ENCODE measurements at places on chromosomes 6 and 20. TPM values are rescaled to one million over a fixed set of nuclear protein-coding genes. Genes with fewer than 3 reads are reported as not detected.

Gene SUMO4
- total RNA-seq = 9.5 TPM

Gene EPB41L1
- 1.3 TPM for total RNA-seq

Gene FUT9
- not detected for total RNA-seq

Gene PLN
- not detected for total RNA-seq

Gene SLCO4A1
- 79.2 TPM for total RNA-seq

Gene TRIM10
- not detected for total RNA-seq

Gene BTN1A1
- total RNA-seq = 0.74 TPM

Gene ISM1
- not detected for total RNA-seq

Gene NECAB3
- 19.3 TPM for total RNA-seq

Gene FLRT3
- total RNA-seq = not detected

DNA sequence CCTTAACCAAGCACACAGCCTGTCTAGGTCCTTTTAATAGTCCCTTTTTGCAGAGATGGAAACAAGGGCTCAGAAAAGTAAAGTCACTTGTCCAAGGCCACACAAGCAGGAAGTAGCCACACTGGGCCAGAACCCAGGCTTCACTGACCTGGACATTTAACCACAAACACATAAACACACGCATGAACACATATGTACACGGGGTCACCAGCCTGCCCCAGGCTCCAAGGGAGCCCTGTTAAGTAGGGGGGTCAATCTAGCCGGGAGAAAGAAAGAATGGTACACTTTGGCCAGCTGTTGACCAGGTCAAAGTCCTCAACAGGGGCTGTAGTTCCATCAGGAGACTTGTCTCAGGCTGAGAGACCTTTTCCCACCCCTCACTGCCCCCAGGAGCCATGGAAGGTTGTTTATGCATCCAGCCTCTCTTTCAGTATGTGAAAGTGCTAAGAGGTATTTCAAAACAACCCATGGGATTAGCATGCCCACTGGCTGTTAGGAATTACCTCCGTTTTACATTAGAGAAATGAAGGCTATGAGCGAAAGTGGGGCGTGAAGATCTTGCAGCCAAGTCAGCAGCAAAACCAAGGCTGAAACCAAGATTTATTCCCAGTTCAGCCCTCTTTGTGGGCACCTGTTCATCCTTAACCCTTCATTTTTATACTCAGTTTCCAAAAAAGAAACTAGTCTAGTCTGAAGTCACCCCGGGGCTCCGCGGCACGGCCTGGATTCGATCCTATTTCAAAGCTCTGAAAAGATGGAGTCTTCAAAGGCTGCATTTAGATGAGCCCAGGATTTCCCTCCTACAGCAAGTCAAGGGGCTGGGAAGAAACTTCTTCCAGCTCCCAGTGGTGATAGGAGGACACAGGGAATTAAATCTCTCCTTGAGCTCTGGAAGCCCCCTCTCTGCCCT, 9.8 kb downstream of the SDC4 start:
- no peaks in the 10 kb centered on the region for H3K27me3 ChIP-seq
- no peak overlapping the region for H3K27ac ChIP-seq
- no peaks in the 10 kb centered on the region for H3K4me1 ChIP-seq
- DNase-seq = no peak
- no peak overlapping the region for H3K4me3 ChIP-seq

DNA sequence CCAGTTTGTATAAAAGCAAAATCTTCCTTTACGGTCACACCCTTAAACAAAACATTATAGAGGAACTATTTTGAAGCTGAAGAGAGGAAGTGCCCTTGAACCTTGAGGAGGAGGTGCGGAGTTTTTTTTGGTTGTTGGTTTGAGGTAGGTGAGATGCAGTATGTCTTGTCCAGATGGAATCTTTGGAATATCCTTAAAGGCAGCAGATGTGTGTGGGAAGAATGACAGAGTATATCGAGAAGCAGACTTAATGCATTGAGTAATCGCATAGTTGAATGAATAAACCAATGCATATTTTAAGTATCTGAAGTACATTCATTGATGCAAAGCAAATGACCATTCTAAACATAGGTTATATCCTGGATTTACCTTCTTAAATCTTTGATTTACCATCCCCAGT, 49.9 kb downstream of the AIG1 start:
- no peak overlapping the region for H3K27ac ChIP-seq
- DNase-seq = no peak
- peaks cover 5% of the 10 kb centered on the region for H3K4me1 ChIP-seq
- no peak overlapping the region for H3K4me3 ChIP-seq

DNA sequence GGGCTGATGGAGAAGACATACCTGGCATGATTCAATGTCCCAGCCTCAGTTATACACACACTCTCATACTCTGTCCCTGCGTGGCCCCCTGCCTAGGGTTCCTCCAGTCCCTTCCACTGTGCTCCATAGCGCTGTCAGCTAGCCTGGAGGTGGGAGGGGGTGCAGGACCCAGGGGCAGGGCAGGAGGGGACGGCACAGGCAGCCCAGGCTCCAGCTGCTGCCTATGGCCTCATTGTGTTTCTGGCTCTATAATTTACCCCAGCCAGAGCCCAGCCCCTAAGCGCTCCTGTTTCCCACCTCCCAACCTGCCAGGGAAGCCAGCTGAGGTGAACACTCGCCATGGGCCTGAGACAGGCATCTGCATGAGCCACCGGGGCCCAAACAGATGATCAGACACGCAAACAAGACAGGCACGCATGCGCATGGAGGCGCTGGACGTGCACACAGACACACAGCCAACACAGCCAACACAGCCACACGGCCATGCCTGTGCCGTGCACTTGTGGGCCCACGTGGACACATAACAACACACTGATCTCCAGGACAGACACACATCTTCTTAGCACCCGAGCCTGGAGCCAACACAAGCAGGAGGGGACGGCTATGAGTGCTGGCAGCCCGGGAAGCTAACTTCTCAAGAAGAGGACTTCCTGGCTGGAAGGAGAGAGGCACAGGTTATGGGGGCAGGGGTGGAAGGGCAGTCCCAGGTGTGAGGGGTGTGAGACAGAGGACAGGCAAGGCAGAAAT, 124.9 kb downstream of the GRM4 start:
- no peaks in the 10 kb centered on the region for H3K36me3 ChIP-seq
- H3K4me1 ChIP-seq = no peaks in the 10 kb centered on the region
- H3K27ac ChIP-seq = no peak overlapping the region
- no peaks in the 10 kb centered on the region for H3K27me3 ChIP-seq
- H3K4me3 ChIP-seq = no peak overlapping the region
- no peak for DNase-seq

- no peak overlapping the region for H3K4me3 ChIP-seq
- DNase-seq = no peak
- H3K4me1 ChIP-seq = no peaks in the 10 kb centered on the region
- no peaks in the 10 kb centered on the region for H3K36me3 ChIP-seq
These were observed 44.6 kb downstream of the SUN5 start for GRCh38 chr20:32959351-32960221.

- no peak overlapping the region for H3K27ac ChIP-seq
- H3K27me3 ChIP-seq = no peaks in the 10 kb centered on the region
- H3K36me3 ChIP-seq = no peaks in the 10 kb centered on the region
- DNase-seq = no peak
- no peak overlapping the region for H3K4me3 ChIP-seq
These were observed 31.8 kb upstream of the MAFB start for GRCh38 chr20:40720826-40721225.

DNA sequence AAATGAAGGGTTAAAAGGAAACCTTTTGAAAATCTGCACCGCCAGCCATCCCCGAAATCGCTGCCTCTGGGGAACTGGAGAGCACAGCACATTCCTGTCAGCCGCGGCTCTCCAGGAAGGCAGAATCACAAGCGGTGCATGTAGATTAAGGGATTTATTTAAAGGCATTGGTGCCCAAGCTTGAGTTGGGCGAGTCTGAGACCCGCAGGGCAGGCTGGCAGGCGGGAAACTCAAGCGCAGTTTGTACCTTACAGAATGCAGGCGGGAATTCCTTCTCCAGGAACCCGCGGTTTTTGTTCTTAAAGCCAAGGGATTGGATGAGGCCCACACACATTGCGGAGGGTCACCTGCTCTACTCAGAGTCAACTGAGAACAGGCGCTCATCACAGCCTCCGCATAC, 10.8 kb downstream of the GPR31 start:
- H3K4me3 ChIP-seq = no peak overlapping the region
- peaks cover 23% of the 10 kb centered on the region for H3K4me1 ChIP-seq
- no peaks in the 10 kb centered on the region for H3K27me3 ChIP-seq
- H3K27ac ChIP-seq = no peak overlapping the region

- H3K27me3 ChIP-seq = no peaks in the 10 kb centered on the region
- peaks cover 9% of the 10 kb centered on the region for H3K36me3 ChIP-seq
- DNase-seq = no peak
- no peak overlapping the region for H3K4me3 ChIP-seq
- no peak overlapping the region for H3K27ac ChIP-seq
These were observed 115.8 kb upstream of the MAP7 start for GRCh38 chr6:136666041-136666440.

- peaks cover 28% of the 10 kb centered on the region for H3K4me1 ChIP-seq
- H3K27ac ChIP-seq = peak within 1 kb of the TSS; percentile 96
- DNase-seq = peak; percentile 98
- H3K4me3 ChIP-seq = peak within 1 kb of the TSS; percentile 90
- no peaks in the 10 kb centered on the region for H3K36me3 ChIP-seq
- H3K27me3 ChIP-seq = no peaks in the 10 kb centered on the region
These were observed at the start of the genes C6orf52 and PAK1IP1 for GRCh38 chr6:10694302-10695085. TSS of gene C6orf52 (minus strand) at chr6:10694616. CDS start at chr6:10687550, 7,066 bp downstream. TSS of gene PAK1IP1 (plus strand) at chr6:10694972. CDS start at chr6:10694986, 14 bp downstream.

DNA sequence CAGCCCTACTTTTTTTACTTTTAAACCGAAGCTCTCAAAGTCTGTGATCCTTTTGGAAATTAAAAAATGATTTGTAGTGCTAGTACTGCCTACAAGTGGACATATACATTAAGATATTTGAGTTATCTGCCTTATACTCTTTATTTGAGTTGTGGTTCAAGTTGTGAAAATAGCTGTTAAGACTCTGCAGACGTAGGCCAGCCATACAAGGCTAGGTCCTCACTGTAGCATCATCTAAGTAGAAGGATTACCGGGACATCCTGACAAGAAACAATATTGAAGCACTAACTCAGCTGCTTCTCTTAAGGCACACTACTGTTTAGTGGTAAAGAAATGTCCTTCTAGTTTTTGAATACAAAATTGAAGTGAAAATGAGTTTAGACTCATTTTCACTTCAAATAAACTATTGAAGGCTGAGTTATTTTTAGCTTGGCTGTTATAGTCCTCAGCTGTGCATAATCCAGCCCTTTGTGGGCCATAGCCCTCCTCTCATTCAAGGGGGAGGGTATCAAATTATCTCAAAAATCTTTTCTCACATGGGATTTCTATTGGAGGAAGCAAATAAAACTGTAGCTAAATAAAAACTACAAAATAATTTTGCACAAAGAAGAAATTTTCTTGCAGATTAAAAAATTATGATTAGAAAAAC, 68.1 kb downstream of the JAG1 start:
- no peak overlapping the region for H3K27ac ChIP-seq
- H3K4me1 ChIP-seq = no peaks in the 10 kb centered on the region
- no peaks in the 10 kb centered on the region for H3K36me3 ChIP-seq

- H3K27ac ChIP-seq = no peak overlapping the region
- DNase-seq = no peak
- no peaks in the 10 kb centered on the region for H3K27me3 ChIP-seq
- no peaks in the 10 kb centered on the region for H3K36me3 ChIP-seq
- H3K4me1 ChIP-seq = no peaks in the 10 kb centered on the region
These were observed 168.0 kb downstream of the CDH4 start for GRCh38 chr20:61420056-61420455.

DNA sequence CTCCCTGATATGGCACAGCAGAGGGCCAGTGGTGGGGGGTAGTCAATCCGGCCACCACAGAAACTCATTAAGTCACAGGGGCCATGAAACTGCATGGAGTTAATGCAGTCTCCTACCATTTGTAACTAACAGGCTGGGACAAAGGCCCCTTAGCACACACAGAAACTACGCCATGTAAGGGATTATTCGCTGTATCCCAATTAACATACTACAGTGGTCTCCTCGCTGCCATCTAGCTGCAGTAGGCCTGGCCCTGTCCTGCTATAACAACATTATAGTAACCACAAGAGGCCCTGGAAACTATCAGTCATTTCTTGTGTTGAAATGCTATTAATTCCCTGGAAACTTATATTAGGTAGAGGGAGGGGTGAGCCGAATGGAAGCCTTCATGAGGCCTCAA, 72.3 kb upstream of the CCN2 start:
- H3K4me1 ChIP-seq = no peaks in the 10 kb centered on the region
- no peak for DNase-seq
- no peaks in the 10 kb centered on the region for H3K36me3 ChIP-seq
- no peak overlapping the region for H3K27ac ChIP-seq
- no peaks in the 10 kb centered on the region for H3K27me3 ChIP-seq

- no peak within 1 kb of the TSS for H3K4me3 ChIP-seq
- H3K36me3 ChIP-seq = no peaks in the 10 kb centered on the region
- no peaks in the 10 kb centered on the region for H3K4me1 ChIP-seq
These were observed at the start of gene SLC17A1 for GRCh38 chr6:25831532-25832306. TSS of gene SLC17A1 (minus strand) at chr6:25832052. CDS start at chr6:25830557, 1,495 bp downstream.

DNA sequence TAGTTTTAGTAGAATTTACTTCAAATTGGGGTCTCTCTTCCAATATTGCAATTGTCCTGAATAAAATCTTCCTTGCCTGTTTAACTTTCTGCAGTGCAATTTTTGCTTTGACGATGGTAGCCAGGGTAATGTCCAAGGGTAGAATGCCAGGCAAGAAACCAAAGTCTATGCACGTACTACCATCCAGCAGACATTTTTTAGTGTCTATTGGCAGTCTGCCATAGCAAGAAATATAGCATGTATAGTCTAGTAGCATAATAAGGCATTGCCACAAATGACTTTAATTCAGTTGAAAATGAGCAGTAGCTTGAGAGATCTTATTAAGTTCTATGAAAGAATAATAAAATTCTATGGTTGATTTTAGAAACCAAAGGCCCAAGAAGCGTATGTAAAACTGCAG, 62.3 kb upstream of the KCNQ5 start:
- H3K27ac ChIP-seq = no peak overlapping the region
- no peaks in the 10 kb centered on the region for H3K27me3 ChIP-seq

GRCh38 chr6:166052837-166053236, 114.8 kb downstream of the TBXT start:
- no peaks in the 10 kb centered on the region for H3K4me1 ChIP-seq
- H3K27me3 ChIP-seq = no peaks in the 10 kb centered on the region
- DNase-seq = no peak
- no peak overlapping the region for H3K27ac ChIP-seq

GRCh38 chr6:32113386-32114352, 4.5 kb upstream of the TNXB start:
- no peak overlapping the region for H3K27ac ChIP-seq
- no peaks in the 10 kb centered on the region for H3K36me3 ChIP-seq
- no peaks in the 10 kb centered on the region for H3K27me3 ChIP-seq
- H3K4me1 ChIP-seq = peaks cover 3% of the 10 kb centered on the region
- H3K4me3 ChIP-seq = no peak overlapping the region

DNA sequence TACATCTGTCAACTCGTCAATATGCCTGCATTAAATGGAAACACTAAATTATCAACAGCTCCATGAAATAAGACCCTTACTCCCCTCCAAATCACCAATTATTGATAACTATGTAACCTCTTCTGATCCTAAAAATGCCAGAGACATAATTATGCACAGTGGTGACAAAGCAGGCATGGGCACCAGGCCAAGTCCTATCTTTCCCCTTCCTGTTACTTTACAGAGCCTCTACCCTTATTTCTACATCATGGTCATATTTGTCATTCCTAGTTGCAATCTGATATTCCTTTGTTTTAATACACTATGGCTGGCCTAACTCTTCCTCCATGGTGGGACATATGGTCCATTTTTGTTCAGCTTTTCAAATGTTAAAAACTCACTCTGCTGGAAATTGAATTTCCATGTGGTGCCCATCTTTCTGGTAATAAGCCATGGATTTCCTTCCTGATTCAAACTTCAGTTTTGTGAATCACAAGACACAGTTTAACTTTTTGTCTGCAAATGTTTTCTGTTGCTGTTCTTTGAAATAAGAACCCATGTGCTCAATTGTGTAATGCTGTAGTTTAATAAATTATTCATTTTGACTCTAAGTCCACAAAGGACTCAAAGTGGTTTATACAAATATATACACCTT, 41.8 kb upstream of the ARFGEF2 start:
- H3K36me3 ChIP-seq = no peaks in the 10 kb centered on the region
- no peaks in the 10 kb centered on the region for H3K27me3 ChIP-seq
- no peak overlapping the region for H3K4me3 ChIP-seq

All from B cell (primary cell).